ENCODE measurements at places on chromosomes 1 and 21. TPM values are rescaled to one million over a fixed set of nuclear protein-coding genes. Genes with fewer than 3 reads are reported as not detected.

DNA sequence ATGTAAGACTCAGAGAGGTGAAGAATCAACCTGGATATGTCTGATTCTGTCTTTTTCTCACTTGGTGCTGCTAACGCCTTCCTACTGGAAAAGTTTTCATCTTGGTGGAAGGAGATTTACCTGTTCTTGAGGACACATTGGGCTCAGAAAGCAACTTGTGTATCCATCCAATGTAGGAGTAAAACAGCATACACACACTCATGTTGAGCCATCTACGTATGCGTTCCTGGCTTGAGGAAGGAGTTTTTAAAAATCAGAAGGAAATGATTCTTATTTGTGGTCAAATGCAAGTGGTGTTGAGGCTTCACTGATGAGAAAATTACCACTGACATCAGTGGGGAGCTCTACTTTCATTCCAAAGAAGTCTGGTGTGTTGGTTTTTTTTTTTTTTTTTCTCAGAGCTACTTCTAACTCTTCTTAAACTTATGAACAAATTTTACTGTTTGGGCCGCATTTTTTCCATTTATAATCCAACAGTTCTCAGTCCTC, 25.6 kb downstream of the XCL2 start:
- H3K36me3 ChIP-seq, result peaks cover 3% of the 10 kb centered on the region
- H3K27me3 ChIP-seq, result no peaks in the 10 kb centered on the region
- H3K4me3 ChIP-seq, result no peak overlapping the region
- H3K27ac ChIP-seq, result no peak overlapping the region
- peaks cover 67% of the 10 kb centered on the region for H3K4me1 ChIP-seq

GRCh38 chr1:77873461-77873860, 15.0 kb upstream of the NEXN start:
- no peak overlapping the region for H3K27ac ChIP-seq
- no peaks in the 10 kb centered on the region for H3K4me1 ChIP-seq
- no peak overlapping the region for H3K4me3 ChIP-seq

The SSU72 gene
- total RNA-seq, result 123 TPM

The ERICH3 gene
- not detected for total RNA-seq

Data from activated CD4-positive, alpha-beta T cell treated with anti-CD3 and anti-CD28 coated beads for 36 hours (primary cell).